ENCODE measurements at places on chromosomes 1 and 21.

DNA sequence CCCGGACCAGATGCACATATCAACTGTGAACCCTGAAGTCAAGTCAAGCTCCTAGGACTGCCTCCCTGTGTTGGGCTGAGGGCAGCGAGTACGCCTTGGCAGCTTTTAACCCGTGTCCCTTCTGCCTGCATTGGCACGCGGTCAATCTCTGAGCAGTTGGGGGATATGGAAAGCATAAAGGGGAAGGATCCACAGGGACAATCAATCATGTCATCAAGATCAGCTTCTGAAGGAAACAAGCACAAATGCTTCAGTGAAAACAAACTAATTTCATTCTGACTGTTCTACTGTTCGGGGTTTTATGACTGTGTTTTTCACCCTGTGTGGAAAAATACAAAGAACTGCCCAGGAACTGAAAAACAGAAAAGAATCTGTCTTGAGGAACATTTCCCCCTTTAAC, 106.2 kb downstream of the RUNX1 start:
- no peak for DNase-seq

- DNase-seq, result no peak
Measured at GRCh38 chr21:26379561-26379960, 193.5 kb downstream of the CYYR1 start.

DNA sequence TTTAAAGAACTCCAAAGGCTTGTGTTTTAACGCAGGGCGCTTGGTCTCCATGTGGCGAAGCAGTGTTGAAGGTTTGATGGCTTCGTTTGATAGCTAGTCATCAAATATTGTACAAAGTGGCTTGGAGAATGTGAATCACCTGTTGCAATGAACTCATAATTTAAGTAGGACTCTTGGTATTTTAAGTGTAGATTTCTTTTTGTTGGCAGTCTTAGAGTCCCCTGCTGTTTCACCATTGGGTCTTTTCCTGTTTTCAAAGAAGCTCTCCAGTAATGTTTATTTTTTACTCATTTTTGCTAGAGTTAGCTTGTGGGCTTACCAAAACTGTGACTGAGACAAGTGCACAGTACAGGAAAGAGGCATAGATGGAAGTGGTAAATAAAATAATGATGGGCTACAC, 26.2 kb downstream of the RASAL2 start:
- no peak for DNase-seq

- no peak for DNase-seq
Measured at GRCh38 chr21:36980280-36981048, 14.0 kb upstream of the HLCS start.

DNA sequence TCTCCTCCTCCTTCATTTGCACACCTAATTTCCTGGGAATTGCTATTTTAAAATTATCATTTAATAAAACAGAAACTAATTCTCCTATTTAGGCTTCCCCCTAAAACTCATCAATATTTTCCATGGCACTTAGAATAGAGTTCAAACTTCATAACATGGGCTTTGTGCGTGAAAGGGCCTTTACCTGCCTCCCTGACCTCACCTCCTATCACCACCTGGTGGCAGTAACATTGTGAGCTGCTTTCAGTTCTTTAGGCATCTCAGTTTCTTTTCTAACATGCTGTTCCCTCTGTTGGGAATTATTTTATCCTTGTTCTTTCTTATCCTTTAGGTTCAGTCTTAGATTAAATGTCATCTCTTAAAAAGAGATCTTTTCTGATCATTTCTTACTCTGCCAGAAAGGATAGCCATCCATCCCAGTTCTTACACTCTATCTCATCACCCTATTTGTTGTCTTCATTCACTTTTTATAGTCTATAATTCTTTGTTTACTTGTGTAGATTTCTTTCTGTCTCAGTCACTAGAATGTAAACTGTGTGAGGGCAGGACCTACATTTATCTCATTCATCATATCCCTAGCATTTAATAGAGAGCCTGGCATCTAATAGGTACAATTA, 133.8 kb upstream of the KIAA1614 start:
- DNase-seq, result no peak

- no peak for DNase-seq
Measured at GRCh38 chr1:61344696-61345095, 262.3 kb downstream of the NFIA start.

GRCh38 chr1:116722016-116722838, 32.0 kb upstream of the CD2 start:
- no peak for DNase-seq

GRCh38 chr1:2279210-2279639, 51.1 kb downstream of the SKI start:
- no peak for DNase-seq

Data from activated CD8-positive, alpha-beta memory T cell treated with anti-CD3 and anti-CD28 coated beads, Interleukin-2, amount 10 ng/mL, durations not matched to agents 7 days and 5 days (primary cell).